SW 1271 (cell line): ENCODE measurements at places on chromosomes 16 and 17.
A peak's percentile ranks its signal among the peaks of the same experiment; 100 is the strongest.

GRCh38 chr17:6137716-6138502, 67.7 kb downstream of the WSCD1 start:
- DNase-seq: no peak

- DNase-seq: no peak
These were observed 39.7 kb downstream of the NACA2 start for GRCh38 chr17:61551255-61551742.

DNA sequence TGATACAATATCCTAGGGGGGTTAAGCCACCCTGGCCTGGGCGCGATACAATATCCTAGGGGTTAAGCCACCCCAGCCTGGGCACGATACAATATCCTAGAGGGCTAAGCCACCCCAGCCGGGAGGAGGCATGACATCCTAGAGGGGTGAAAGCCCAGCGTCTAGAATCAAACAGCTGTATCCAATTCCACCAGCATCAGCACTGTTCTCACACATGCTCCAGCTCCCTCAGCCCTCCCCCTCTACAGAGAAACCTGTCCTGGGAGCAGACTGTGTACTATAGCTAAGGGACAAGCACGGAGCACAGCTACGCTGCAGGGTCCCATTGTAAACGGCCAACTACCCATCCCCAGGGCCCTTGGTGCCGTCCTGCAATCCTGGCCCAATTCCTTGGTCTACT, 6.2 kb downstream of the GINS2 start:
- no peak for DNase-seq

DNA sequence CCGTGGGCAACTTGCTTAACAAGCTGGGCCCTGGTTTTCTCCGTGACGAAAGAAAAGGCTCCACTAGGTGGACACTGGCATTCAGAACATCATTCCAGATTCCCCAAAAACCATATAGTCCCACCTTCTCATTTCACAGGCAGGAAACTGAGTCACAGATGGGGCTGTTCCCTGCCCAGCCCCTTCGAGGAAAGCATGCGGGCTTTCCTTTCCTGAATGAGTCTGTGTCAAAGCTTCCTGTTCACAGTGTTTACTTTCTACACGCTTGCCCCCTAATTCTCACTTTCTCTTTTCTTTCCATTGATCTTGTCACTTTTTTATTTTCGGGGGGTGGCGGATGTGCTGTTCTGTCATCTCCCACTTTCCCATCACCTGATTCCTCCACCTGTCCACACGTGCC, 10.3 kb upstream of the LGALS9 start:
- no peak for DNase-seq

- DNase-seq: no peak
These were observed 30.1 kb downstream of the ABCA8 start for GRCh38 chr17:68924793-68925720.

DNA sequence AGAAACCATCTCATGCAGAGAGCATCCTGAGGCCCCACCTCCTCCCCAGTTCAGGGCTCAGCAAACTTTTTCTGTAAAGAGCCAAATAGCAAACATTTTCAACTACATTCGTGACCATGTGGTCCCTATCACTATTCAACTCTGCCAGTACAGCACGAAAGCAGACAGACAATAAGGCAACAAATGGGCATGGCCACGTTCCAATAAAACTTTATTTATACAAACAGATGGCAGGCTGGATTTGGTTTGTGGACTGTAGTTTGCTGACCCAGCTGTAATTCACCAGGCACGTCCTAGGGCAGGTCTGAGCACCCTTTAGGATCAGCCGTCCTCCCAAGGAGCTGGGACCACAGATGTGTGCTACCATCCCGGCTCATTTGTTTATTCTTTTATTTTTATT, 27.1 kb upstream of the GPRC5C start:
- no peak for DNase-seq

DNA sequence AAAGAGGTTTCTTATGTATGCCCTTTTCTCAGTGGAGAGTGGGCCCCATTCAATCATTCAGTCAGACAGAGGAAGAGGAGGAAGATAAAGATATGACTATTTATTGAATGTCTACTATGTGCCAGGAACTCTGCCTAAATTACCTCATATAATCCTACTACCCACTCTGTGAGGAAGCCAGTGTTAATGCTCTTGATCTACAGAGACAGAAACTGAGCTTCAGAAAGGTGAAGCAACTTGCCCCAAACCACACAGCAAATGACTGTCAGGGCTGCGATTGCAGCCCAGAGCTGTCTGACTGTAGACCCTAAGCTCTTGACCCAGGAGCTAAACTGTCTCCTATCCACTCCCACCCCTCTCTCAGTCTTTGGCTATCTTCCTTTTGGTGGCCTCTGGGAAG, 8.4 kb downstream of the SRCIN1 start:
- DNase-seq: no peak

- no peak for DNase-seq
These were observed 9.8 kb downstream of the DUSP3 start for GRCh38 chr17:43768943-43769342.

- DNase-seq: no peak
These were observed 13.9 kb downstream of the KIAA0513 start for GRCh38 chr16:85041219-85042166.

DNA sequence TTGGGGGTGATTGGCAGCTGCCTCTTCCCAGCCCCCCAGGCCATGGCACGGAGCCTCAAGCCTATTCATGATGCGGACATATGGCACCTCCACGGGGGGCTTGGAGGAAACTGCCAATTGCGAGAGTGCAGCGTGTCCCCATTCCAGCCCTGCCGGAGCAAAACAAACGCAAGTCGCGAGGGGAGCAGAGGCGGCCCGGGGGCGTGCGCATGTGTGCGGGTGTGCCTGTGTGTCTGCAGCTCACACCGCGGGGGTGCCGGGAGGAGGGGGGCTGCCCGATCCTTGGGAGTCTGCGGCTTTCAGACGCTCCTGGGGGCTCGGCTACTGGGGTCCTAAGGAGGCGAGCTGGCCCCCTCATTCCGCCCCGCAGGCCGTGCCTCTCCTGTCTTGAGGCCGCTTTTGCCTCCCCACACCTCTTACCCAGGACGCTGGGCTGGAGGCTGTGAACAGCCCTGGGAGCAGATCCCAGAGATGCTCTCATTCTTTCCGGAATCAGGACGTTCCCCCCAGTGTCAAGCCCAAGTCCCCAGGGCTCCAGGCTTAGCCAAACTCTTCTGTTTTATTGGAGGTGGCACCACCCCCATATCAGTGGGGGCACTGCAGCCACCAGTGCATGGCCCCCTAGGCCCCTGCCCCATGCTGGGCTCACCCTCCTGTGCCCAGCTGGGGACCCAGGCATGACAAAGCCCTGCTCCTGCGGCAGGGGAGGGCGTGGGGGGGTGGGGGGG, 29.1 kb downstream of the ENDOV start:
- DNase-seq: no peak

- no peak for DNase-seq
These were observed 80.2 kb upstream of the DOC2B start for GRCh38 chr17:261635-262034.

DNA sequence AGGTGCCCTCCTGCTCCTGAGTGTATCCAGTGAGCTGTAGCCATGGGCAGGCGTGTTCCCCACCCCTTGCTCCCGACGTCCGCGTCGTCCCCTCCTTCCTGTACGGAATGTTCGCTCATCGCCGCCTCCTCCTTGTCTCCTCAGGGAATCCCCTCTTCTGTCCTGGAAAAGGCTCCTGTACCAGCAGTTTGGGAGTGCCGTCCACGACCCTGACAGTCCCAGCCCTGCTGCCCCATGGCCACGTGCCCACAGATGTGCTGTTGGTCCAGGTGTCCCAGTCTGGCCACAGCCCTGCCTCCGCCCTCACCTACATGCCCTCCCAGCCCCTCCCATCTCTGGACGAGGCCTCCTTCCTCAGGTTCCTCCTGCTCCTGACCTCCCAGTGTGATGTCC, 30.2 kb downstream of the OR1D5 start:
- DNase-seq: no peak

GRCh38 chr16:77386831-77387814, 47.7 kb downstream of the ADAMTS18 start:
- DNase-seq: no peak

DNA sequence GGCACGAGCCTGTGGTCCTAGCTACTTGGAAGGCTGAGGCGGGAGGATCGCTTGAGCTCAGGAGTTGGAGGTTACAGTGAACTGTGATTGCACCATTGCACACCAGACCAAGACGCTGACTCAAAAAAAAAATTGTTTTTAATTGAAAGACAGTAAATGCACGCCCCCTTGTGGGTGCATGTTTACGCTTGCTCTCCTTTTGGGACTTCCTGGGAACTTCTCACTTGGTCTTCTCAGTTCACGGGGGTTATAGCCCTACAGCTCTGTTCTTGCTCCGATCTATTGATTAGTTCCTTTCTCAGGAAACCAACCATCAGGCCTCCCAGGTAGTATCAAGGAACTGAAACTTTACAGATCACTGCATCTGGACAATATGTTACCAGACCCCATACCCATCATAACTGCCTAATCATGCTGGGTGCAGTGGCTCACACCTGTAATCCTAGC, 14.2 kb upstream of the RIPOR1 start:
- DNase-seq: peak; percentile 85

GRCh38 chr17:51700011-51700760, 439.8 kb downstream of the UTP18 start:
- DNase-seq: no peak

GRCh38 chr17:40181205-40181604, 3.9 kb downstream of the RAPGEFL1 start:
- DNase-seq: no peak

DNA sequence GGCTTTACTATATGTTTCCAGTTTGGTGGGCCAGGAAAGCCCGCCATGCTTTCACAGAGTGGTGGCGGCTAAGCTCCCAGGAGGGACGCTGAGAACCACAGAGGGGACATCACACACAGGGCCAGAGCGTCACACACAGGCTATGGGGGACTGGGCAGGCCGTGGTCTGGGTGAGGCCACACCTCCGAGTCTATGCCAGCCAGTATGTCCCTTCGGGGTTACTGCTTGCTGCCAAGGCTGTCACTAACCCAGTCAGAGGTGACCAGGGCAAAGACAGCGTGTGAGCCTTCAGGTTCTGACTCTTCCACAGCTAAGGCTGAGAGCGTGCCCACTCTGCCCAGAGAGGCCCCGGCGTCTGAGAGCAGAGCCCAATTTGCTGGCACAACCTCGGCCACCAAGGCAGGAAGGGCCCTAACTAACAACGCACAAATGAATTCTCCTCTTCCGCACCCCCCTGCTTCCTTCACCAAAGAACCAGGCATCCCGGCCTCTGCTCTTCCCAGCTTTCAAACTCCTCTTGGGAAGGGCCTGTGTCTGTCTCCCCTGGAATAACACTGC, 2.9 kb downstream of the PLD6 start:
- DNase-seq: no peak

DNA sequence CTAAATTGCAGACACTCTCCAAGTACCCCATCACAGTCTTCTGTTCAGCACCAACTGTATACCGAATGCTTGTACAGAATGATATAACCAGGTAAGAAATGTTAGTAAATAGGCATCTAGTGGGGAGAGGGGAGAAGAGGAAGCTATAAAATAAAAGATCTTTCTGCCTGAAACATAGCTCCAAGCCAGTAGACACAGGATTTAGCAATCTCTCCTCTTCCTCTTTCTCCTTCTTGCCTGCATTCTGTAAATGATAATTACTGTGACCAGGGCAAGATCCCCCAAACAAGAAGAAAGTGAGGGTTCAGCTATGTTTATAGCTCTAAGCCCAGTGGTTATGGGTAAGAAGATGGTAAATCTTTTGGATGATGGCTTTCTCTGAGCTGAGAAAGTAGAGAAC, 17.9 kb downstream of the ACSM3 start:
- DNase-seq: no peak

DNA sequence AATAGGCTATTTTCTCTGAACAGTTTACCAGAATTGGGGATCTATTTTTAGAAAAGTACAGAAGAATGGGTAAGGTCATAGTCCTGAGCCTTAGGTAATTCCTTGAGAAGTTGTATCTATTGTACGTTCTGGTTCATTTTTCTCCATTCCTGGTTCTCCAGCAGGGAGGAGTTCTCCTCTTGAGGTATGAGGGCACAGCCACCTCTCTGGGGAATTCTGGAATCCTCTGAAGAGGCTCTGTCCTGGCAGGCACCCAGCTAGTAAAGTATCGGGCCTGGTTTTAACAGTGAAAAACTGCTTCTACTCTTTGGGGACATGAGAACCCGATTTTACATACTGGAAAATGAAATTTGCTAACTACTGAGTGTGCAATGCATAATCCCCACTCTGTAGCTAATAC, 19.6 kb upstream of the PMFBP1 start:
- no peak for DNase-seq

- no peak for DNase-seq
These were observed 36.6 kb upstream of the NACA2 start for GRCh38 chr17:61627658-61628057.

- DNase-seq: no peak
These were observed 305.6 kb downstream of the CPPED1 start for GRCh38 chr16:12498077-12498476.

DNA sequence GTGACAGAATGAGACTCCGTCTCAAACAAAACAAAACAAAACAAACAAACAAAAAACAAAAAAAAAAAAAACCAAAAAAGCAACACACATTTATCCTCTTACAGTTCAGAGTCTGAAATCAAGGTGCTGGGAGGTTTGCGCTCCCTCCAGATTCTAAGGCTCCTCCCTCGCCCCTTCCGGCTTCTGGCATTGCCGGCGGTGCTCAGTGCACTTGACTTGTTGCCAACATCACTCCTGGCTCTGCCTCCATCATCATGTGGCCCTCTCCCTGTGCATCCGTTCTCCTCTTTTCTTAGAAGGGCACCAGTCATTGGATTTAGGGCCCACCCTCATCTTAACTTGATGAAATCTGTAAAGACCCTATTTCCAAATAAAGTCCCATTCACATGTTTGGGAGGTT, 73.8 kb downstream of the RBFOX3 start:
- DNase-seq: no peak

GRCh38 chr16:88839745-88840599, 16.8 kb downstream of the GALNS start:
- no peak for DNase-seq

DNA sequence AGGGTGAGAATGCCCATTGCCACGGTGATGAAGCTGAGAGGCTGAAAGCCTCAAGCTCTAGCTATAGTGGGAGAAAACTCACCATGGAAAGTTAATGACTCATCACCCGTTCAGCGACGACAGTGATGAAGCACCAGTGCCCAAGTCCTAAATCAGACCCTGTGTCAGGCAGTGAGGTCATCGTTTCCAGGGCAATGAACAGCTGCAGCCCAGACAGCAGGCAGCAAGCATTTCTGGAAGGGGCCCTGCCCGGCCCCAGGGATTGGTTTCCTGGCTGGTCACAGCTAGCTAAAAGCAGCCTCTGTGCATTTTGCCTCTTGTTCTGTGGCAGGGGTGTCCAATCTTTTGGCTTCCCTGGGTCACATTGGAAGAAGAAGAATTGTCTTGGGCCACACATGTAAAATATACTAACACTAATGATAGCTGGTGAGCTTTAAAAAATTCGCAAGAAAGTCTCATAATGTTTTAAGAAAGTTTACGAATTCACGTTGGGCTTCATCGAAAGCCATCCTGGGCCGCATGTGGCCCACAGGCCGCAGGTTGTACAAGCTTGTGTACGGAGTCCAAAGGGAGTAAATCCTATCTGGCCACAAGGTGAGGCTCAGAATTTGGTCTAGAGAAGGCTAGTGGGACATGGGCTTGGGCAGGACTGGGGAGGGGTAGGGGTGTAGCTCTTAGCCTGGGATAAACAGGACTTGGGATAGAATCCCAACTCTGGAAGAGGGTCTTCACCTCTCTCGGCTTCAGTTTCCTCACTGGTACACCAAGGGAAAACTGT, 40.6 kb downstream of the MIS12 start:
- DNase-seq: peak; percentile 85

- DNase-seq: no peak
These were observed 20.8 kb downstream of the UNKL start for GRCh38 chr16:1393613-1394176.
